ENCODE measurements at places on chromosomes 7 and 10.

GRCh38 chr10:78134773-78135306, 101.2 kb downstream of the RPS24 start:
- DNase-seq: no peak

- no peak for DNase-seq
Observed at GRCh38 chr7:63042730-63043511, 955.7 kb upstream of the ZNF722 start.

GRCh38 chr7:158869876-158870275, 13.5 kb downstream of the DYNC2I1 start:
- no peak for DNase-seq

- DNase-seq: no peak
Observed at GRCh38 chr7:37028909-37029440, 304.7 kb upstream of the AOAH start.

All from renal pelvis (tissue), 12 donors.